ENCODE measurements at places on chromosomes 2 and 18.

DNA sequence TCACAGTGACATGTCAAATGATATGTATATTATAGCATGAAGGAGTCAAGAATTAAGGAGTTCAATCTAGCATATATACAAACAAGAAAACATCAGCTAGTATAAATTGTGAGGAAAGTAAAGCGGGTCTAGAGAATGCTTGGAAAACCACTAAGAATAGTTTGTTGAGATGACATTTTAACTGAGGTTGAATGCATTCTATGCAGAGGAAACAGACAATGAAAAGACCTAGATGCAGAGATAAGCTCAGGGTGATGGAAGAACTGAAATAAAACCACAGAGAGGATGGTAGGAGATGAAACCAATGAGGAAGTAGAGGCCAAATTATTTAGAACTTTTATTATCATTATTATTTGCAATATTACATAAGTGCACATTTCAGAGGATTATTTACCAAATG is 803.6 kb upstream of the FANCL start:
- no peak for DNase-seq

DNA sequence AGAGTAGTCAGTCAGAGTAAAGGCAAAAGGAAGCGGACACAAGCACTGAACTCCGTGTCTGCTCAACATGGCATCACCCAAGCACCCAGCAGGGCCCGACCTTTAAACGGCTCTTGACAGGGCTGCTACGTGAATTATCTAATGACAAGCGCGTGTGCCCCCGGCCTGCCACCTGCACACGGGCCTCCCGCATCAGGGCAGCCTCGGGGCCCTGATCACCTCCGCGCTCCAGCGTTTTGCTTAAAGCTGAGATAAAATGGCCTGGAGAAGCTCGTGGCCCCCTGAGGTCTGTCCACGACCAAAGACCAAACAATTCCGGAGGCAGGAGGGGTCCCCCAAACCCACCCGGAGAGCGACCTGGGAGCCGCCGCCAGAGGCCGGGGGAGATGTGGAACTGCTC is 376 bp downstream of the NDUFA10 start:
- DNase-seq: peak; percentile 1

GRCh38 chr18:57436965-57437333 is 1.8 kb downstream of the ONECUT2 start:
- no peak for DNase-seq

DNA sequence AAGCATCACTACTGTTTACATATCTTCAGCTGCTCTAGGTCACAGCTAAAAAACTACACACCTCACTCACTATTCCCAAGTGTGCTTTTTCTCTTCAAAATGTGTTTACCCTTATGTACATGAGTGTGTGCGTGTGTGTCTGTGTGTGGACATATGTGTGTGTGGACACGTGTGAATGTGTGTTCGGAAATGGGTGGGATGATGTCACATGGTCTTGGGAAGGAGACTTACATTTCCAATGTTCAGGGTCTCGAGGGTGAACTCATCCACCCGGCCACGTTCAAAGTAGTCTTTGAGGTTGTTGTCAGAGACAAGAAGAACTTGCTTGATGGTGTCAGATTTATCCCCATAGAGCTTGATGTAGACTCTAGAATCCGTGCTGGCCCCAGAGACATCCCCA is 87.8 kb downstream of the LOXHD1 start:
- no peak for DNase-seq

DNA sequence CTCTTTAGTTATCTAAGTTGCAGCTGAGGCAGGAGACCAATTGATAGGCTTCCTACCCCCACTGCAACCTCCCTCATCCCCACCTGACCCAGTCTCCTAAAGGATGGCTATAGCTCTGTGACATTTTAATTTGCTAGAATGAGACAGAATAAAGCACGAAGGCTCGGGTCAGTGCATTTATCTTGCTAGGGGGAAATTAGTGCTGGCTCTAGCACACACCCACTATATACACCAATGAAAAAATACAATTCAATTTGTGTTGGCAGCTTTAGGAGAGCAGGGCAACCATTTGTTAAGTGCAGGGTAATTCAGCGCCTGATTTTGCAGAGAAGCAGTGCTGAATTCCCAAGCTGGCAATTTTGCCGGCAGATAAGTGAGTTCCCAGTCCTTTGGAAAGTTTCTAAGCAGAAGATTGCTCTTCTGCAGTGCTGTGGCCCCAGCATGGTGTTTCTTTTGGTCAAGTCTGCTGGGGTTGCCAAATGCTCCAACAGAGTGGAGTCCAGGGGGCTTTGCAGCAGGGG is 346.0 kb downstream of the ALK start:
- DNase-seq: no peak

GRCh38 chr2:18903750-18904149 is 314.4 kb upstream of the NT5C1B start:
- no peak for DNase-seq

- no peak for DNase-seq
These were observed 95.7 kb upstream of the HS6ST1 start for GRCh38 chr2:128414351-128414750.

DNA sequence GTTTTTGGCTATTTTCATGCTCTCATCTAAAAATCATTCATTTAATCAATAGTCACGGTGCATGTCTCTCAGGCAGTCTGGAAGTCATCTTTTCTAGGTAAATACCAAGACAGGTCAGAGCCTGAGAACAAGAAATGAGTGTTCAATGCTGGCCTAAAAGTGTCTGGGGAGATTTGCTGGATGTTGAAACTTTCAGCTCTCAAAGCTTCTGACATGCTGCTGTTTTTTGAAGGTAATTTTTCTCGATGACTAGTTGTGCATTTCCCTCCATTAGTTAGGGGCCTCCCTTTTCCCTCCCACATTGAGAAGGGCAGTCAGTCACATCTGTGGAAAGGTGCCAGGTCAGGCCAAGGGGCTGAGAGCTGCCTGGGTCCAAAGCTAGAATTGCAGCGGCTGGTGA is 115.6 kb downstream of the LPIN1 start:
- no peak for DNase-seq

- DNase-seq: no peak
These were observed 7.3 kb upstream of the ZAP70 start for GRCh38 chr2:97706112-97706511.

DNA sequence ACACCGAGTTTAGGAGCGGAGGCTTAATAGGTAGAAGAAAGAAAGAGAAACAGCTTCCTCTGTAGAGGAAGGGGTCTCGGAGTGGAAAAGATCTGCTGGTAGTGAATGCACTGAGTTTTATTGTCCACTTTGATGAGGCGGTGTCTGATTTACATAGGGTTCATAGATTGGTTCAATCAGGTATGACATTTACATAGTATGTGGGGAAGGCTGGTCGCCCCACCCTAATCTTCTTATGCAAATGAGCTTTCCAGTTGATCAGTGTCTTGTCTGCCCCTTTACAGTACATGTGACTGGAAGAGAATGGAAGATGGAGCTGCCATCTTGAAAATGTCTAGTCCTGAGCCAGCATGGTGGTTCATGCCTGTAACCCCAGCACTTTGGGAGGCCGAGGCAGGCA is 19.9 kb upstream of the CNOT11 start:
- no peak for DNase-seq

GRCh38 chr2:64887565-64887964 is 101.6 kb upstream of the SLC1A4 start:
- DNase-seq: no peak

GRCh38 chr18:56505971-56506370 is 132.4 kb downstream of the TXNL1 start:
- DNase-seq: no peak

GRCh38 chr18:64271246-64271645 is 122.4 kb upstream of the LINC00305 start:
- DNase-seq: no peak

- no peak for DNase-seq
These were observed 74.9 kb upstream of the UBE2E3 start for GRCh38 chr2:180905461-180905860.

DNA sequence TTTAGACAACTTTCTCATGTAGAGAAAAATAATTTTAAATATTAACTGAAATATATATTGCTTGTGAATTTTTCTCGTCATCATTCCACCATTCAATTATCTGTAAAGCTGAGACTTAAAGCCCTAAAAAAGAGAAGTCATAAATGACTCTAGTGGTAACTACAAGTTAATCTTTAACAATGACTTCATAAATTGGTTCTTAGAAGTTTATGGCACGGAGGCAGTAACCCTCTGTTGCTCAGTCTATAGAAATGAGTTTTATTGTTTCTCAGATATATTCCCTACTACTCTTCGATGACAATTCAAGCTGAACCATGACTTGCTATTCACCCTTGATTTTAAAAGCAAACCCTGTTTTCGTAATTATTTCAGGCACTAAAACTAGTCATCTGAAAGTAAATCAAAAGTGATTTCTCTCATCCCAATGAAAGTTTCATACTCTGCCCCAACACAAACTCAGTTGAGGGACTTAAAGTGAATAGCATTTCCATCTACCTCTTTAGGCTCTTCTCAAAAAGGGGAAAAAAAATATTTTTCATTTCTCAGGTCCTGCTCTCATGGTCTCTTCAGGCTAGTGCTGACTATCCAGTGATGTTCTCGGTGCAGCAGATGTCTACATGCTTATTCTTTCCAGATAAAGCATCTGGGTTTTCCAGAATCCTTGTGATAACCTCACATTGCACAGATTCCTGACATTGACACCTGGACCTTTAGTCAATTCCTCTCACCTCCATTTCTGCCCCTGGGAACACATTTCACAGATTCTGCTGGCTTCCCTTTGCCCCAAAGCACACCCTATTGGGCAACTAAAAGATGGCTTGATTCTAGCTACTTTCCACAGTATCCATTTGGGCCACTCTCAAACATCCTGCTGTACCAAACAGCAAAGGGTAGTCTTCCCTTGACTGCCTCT is 207.8 kb upstream of the LRATD1 start:
- no peak for DNase-seq

DNA sequence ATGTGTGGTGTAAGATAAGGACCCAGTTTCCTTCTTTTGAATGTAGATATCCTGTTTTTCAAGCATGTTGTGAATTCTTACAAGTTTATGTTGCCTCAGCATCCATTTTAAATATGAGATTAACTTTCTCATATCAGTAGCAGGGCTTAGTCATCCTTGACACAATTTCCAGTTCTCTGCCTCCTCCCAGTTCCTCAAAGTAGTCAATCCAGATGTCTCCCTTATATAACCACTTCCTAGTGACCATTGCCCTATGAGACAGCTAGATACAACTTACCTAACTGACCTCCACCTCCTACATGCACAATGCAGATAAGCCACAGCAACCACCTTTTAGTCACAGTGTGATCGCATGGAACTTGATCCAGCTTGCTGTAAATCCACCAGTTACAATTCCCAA is 269.2 kb upstream of the ZNF521 start:
- no peak for DNase-seq

GRCh38 chr2:195570329-195570728 is 86.7 kb upstream of the SLC39A10 start:
- DNase-seq: no peak

GRCh38 chr2:197212344-197213262 is 98.0 kb downstream of the ANKRD44 start:
- DNase-seq: no peak

DNA sequence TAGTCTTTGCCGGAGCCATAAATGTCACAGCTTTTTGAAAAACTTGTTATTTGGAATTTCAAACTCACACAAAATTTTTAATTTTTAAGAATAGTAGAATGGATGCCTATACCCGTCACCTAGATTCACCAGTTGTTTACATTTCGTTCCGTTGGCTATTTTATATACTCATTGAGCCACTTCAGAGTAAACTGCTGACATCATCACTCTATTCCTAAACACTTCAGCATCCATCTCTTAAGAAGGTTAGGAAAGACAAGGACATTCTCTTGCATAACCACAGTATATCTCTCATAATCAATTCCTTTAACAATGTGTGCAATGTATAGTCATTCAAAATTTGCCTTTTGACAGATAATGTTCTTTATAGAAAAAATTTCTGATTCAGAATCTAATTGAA is 1065.8 kb downstream of the LRP1B start:
- no peak for DNase-seq

DNA sequence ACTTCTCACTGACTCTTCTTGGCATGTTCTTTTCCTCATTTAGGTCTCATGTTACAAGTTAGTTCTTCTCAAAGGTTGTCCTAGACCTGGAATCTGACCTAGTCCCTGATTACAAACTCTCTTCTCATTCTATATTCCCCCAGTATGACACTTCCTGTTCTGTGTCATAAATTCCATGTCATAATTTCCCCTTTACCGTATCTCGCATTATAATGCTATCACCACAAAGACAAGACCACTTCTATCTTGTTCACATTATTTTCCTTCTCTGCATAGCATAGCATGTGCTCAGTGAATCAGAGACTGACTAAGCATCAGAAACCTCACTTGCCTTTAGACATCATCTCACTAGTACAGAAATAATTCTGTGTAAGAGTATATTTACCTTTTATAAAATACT is 63.6 kb upstream of the CAVIN2 start:
- no peak for DNase-seq

DNA sequence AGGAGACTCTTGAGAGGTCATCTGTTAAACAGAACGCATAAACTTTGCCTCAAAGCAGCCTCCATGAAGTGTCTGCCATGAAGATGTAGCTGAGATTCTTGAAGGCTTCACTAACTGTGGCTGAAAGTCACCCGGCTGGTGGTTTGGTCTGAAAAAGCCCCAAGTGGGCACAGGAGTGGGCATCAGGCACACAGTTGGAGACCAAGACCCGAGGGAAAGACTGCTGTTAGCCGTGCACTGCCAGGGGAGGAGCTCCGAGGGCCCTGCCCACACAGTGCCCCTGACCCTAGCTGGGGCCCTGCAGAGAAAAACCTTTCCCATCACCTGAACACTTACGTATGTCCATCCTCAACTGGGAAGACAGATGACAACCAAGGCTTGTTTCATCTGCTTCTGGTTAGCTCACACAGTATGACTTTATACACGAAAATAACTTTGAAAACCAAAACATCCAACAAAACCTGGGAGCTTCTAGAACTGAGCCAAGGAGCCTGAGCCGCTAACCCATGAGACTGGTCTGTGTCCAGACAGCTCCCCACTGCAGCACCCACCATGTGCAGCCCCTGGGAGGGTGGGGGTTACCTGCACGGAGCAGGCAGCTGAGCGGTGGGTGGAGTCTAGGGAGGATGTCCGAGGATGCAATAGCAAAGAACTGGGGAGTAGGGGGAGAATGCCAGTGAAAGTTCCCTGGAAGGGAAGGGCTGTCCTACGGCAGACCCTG is 15.4 kb downstream of the HJURP start:
- DNase-seq: no peak

GRCh38 chr2:213202011-213202410 is 50.6 kb upstream of the IKZF2 start:
- DNase-seq: no peak

DNA sequence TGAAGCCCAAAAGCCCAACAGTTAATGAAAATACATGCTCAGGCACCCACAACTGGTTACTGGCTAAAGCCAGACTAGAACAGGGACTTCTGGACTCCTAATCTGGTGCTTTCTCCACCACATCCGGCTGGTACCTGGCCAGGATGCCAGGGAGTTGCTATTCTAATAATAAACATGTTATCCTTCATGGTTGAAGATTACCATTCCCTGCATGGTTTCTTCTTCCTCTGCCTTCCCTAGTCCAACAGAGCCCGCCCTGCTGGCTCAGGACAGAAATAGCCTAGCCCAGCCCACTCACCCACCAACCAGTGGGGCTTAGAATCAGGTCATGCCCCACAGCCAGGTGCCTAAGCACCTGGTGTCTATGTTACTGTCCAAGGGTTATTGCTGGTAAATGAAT is 184.2 kb downstream of the TMEM247 start:
- no peak for DNase-seq
